Activated CD4-positive, CD25-positive, alpha-beta regulatory T cell treated with anti-CD3 and anti-CD28 coated beads, Interleukin-2, amount 50 U/mL, for 16 hours (primary cell): ENCODE measurements at places on chromosomes 1 and 21.

DNA sequence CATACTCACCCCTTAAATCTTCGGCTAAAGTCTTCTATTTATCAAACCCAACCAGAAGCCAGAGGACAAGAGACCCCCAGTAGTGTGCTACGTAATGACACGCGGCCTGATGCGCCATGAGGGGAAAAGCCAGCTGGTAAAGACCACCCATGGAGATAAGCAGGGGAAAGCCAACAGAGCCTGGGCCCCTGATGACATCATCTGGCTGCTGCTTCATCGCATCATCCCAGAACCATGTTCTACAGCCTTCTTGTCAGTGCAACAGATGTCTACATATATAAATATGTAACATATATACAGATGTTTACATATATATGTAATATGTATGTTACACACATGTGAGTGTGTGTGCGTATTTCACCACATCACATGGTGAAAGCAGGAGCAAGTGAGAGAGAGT lies 81.7 kb upstream of the VANGL1 start:
- no peak for DNase-seq

DNA sequence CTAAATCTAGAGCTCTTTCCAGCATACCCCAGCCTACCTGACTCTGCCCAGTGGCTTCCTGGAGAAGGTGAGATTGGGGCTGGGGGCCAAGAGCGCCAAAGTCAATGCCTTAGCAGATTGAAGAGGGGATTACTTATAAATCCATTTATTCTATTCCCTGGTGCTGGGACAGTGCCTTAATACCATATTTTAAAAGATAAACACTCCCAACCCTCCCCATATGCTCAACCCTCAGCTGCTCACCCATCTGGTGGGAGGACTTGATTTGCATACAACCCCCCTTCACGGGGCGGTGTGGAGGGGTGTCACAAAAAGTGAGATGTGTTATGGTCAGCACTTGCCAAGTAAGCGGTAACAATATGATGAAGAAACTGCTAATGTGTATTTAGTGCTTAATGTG lies 3.2 kb upstream of the DISP3 start:
- DNase-seq = no peak

DNA sequence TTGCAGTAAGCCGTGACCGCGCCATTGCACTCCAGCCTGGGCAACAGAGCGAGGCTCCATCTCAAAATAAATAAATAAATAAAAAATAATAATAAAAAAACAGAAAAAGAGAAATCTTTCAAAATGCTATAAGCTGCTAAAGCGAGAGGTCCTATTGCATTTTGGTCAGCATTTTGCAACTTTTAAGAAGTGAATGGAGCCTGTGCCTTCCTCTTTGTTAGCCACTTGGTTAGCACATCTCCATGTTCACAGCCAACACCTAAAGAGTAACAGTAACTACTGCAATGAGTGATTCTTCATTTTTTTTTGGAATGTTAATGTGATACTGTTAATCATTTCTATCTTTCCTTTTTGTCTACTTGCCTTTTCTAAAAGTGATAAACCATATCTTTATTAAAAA lies 80.6 kb downstream of the ERG start:
- no peak for DNase-seq

- DNase-seq = no peak
Observed at GRCh38 chr1:56095696-56096665, 483.4 kb downstream of the PLPP3 start.

- no peak for DNase-seq
Observed at GRCh38 chr1:9093091-9093490, 23.7 kb upstream of the SLC2A5 start.

GRCh38 chr21:44401386-44402160 lies 48.2 kb downstream of the TRPM2 start:
- no peak for DNase-seq

DNA sequence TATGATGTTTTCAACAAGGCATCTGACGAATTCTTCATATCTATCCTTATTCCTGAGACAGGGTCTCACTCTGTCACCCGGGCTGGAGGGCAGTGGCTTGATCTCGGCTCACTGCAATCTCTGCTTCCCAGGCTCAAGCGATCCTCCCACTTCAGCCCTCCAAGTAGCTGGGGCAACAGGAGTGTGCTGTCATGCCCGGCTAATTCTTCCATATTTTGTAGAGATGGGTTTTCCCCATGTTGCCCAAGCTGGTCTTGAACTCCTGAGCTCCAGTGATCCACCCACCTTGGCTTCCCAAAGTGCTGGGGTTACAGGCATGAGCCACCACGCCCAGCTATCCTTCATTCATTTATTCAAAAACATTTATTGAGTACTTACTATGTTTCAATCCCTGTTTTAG lies 8.0 kb downstream of the YY1AP1 start:
- DNase-seq = no peak

- DNase-seq = peak; percentile 55
Observed at GRCh38 chr21:14737922-14738321, 191.8 kb upstream of the SAMSN1 start.

- no peak for DNase-seq
Observed at GRCh38 chr1:86933562-86934377, 19.3 kb downstream of the HS2ST1 start.

- no peak for DNase-seq
Observed at GRCh38 chr1:50972766-50973165, 2.7 kb downstream of the CDKN2C start.

- DNase-seq = no peak
Observed at GRCh38 chr1:75265792-75266191, 131.6 kb downstream of the LHX8 start.

DNA sequence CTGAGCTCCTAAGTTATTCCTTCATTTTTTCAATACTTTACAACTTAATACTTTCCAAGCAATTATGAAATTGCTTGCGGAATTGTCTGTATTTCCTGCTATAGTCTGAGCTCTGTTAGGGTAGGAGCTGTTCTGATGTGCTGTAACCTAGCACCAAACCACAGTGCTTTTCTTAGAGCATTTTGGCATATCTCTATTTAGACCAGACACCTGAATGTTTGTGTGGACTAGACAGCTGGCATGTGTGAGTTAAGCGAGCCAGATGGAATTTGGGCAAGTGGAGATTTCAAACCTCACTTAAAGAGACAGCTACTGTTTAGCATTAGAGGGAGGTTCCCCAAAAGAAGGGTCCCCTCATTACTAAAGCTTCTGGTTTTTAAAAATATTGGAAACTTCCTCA lies 106.1 kb downstream of the RWDD3 start:
- no peak for DNase-seq
